Muscle of back (tissue), 13 donors: ENCODE measurements at places on chromosomes 2 and 18.
A peak's percentile ranks its signal among the peaks of the same experiment; 100 is the strongest.

DNA sequence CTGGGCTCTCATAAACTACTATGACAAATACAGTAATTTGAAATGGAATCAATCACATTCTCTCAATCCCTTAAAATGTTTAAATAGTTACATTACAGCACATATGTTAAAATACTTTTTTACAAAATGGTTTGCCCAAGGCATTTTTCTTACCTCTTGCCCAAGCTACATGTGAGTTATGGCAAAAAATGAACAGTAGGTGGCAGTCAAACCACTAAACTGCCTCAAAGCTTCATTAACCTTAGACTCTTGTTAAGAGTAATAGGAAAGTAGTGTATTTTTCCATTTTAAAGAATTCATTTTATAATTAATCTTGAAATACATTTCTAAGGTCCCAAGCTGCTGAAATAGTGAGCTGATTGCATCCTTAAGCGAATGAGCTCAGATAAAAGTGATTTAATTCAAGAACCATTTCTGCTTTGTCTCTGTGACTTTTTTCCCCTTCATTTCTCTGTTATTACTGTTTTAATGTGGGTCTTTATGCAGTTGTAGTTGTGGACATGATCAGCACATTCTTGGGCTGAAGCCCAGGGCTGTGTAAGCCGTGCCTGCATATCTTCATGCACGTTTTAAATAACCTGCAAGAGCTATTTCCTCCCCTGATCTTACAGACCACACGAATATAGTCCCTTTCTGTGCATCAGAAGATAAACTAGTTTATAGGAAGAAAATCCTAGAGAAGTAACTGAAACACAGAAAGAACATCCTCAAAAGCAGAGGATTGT, 311.8 kb downstream of the LNPK start:
- peak; percentile 83 for DNase-seq

GRCh38 chr18:55407774-55408535, 180.0 kb downstream of the TCF4 start:
- no peak for DNase-seq

- peak; percentile 20 for DNase-seq
Measured at GRCh38 chr18:70781860-70782453, 493.1 kb downstream of the SOCS6 start.

GRCh38 chr2:141848191-141848590, 282.6 kb downstream of the LRP1B start:
- no peak for DNase-seq

GRCh38 chr2:195632856-195633572, 24.0 kb upstream of the SLC39A10 start:
- no peak for DNase-seq

GRCh38 chr2:64675860-64676259, 22.1 kb upstream of the SERTAD2 start:
- no peak for DNase-seq

DNA sequence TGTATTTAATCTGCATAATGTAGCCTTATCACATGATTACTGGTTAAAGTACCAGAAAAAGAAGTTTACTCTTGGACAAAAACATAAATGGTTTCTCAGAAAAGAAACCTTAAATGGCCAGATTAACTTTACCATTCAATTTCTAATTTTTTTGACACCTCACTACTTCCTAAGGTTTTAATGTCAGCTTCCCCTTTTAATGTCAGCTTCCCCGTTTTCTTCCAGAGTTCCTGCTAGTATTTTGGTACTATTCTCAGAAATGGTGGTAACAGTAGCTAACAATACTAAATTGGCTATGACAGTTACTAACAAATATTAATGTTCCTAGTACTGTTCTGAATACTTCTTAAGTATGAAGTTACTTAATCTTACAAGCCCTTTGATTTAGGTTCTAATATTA, 22.4 kb upstream of the SLC8A1 start:
- no peak for DNase-seq

GRCh38 chr18:74284191-74284979, 7.4 kb downstream of the CYB5A start:
- DNase-seq = peak; percentile 42

DNA sequence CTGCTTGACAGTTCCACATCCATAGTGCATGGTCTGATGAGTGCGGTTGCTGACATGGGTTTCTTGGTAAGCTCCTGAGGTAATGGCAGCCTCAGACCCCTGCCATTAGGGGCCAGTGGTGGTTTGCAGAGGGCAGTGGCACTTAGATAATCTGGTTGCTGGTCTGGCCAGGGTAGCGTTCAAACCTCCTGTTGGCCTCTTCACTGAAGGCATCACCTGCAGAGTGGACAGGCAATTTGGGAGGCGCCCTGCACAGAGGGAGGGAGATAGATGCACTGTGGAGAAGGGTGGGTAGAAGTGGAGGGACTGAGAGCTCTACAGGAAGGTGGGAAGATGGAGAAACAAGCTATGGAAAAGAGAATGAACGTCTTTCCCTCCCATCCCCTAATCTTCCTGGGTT, 3.7 kb downstream of the HTRA2 start:
- no peak for DNase-seq

GRCh38 chr2:220377482-220378155, 750.2 kb downstream of the SLC4A3 start:
- peak; percentile 29 for DNase-seq

- DNase-seq = no peak
Measured at GRCh38 chr18:61666876-61667590, 225.8 kb downstream of the RNF152 start.

GRCh38 chr2:150846691-150847090, 359.2 kb upstream of the RND3 start:
- no peak for DNase-seq

- no peak for DNase-seq
Measured at GRCh38 chr18:63107931-63108330, 211.6 kb downstream of the BCL2 start.

- no peak for DNase-seq
Measured at GRCh38 chr2:75221862-75222261, 22.5 kb upstream of the TACR1 start.

- DNase-seq = no peak
Measured at GRCh38 chr18:62033756-62034155, 140.9 kb upstream of the RNF152 start.

DNA sequence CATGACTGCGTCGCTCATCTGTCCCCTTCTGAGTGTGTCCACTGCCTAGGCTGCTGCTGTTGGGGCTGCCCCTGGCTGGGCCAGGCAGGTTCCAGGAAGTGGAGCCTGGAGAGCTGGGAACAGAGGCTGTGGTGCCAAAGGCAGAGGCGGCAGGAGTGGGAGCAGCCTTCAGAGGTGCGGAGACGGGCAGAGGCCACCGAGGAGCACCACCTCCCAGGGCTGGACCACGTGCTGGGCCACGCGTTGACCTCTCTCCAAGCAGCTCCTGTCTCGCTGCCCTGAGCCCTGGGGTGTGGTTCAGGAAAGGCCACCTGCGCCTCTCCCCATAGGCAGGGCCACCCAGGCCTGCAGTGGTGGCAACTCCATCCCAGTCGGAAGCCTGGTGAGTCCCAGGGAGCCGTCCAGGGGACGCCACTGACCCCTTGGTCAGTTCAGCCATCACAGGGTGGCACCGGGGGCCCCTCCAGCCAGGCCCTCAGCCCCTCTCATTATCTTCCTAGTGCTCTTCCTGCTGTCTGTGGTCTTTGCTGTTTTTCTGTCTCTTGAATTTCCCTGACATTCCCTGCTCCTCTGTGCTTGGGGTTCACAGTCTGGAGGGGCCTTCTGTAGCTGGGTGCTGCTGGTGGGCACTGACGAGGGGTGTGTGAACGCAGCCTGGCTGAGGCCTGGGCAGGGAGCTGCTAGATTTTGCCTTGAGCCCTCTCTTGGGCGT, 122.8 kb upstream of the HS6ST1 start:
- DNase-seq = no peak

DNA sequence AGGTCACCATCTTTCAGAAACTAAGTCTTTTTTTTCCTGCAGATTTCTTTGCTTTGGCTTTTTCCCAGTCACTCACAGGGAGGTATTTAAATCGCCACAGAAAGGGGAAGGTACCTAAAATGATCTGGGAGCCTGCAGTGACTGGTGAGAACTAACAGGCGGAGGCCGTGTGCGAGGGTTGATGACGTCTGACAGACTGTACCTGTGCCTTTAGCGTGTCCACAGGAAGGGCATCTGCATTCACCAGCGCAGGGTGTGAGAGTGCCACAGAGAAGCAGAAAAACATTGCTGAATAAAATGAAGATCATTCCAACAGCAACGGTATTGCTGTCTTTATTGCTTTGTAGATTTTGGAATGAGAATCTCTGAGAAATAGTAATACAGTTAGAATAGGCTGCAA, 5.7 kb downstream of the CTDP1 start:
- DNase-seq = no peak

DNA sequence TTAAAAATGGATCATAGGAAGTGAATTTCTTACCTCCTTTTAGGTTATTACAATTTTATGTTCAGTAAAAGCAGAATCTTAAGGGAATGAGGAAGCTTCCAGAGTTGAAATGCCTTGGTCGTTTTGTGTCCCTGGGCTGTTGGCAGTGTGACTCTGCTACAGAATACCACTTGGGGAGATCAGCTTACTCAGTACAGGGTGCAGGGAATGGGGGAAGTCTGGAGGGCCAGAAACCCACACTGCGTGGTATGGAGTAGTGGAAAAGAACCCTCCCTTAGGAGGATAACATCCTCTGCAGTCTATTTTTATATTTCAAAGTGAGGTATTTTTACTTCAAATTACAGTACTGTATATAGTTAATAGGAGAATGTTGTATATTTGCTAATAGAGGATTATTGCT, 51.1 kb downstream of the R3HDM1 start:
- DNase-seq = no peak

DNA sequence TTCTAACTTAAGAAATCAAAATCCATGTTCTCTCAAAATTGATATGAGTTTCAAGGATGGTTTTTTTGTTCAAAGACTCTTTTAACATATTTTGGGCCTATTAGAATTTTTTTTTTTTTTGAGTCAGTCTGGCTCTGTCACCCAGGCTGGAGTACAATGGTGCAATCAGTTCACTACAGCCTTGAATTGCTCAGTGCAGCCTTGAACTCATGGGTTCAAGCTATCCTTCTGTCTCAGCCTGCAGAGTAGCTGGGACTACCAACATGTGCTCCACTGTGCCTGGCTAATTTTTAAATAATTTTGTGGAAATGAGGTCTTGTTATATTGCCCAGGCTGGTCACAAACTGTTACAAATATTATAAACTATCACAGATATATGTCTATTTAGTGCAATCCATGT, 40.6 kb upstream of the RBMS1 start:
- DNase-seq = no peak

DNA sequence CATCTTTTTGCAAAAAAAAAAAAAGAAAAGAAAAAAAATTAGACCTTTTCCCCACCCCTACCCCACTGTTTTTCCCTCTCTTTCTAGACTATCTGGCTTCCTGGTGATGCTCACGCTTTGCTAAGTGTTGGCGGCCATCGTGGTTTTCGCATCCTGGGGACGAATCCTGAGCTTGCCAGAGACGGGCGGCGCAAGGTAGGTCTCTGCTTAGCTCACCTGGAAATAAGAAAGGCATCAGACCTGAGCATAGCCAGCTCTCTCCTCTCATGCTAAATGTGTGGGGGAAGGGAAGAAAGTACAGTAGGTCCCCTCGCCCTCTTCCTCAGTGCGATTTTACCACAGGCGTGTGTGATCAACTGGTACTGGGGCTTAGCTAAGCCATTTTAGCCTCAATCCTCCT, 90.5 kb downstream of the KLHL29 start:
- no peak for DNase-seq

DNA sequence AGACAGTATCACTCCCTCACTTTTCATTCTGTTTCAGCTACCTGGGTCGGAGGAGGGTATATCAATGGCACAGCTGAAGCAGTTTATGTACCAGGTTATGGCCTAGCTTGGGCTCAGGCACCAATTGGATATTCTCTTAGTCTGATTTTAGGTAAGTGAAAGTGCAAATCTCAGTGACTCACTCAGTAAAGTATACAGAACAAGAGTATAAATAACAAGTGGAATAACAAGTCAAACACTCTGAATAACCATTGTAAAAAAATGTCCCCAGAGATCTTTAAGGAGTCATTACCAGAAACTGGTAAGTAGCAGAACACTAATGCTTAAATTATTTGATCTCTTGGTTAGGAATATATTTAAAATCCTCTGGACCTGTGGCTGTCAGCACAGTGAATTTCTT, 5.7 kb downstream of the SLC5A7 start:
- no peak for DNase-seq

GRCh38 chr2:12663306-12664037, 53.3 kb upstream of the TRIB2 start:
- DNase-seq = no peak

- no peak for DNase-seq
Measured at GRCh38 chr2:241156971-241157441, 6.7 kb downstream of the PPP1R7 start.

DNA sequence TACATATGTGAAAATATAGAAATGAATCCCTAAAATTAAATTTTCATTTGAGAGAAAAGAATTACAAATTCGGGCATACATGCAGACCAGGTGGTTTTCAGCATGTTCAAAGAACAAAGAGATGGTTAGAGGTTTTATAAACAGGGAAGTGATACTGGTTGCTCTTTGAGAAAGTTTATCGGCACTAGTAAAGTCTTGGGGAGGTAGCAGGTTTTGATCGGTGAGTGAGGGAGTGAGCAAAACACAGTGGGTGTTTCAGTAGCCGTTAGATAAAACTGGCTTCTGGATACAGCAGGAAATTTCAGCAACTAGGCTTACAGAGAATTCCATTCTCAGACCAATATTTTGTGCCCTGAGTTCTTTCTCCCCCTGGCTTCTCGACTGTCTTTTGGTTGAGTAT, 51.1 kb downstream of the DSC3 start:
- no peak for DNase-seq
